ENCODE measurements at places on chromosomes 13 and 19.

- no peak for DNase-seq
These were observed 72.2 kb downstream of the CDADC1 start for GRCh38 chr13:49319951-49320350.

GRCh38 chr13:29073755-29074154, 253.6 kb downstream of the MTUS2 start:
- DNase-seq: no peak

GRCh38 chr13:114088234-114088633, 44.2 kb downstream of the RASA3 start:
- DNase-seq: no peak

GRCh38 chr19:7426986-7427385, 61.8 kb downstream of the PEX11G start:
- no peak for DNase-seq

DNA sequence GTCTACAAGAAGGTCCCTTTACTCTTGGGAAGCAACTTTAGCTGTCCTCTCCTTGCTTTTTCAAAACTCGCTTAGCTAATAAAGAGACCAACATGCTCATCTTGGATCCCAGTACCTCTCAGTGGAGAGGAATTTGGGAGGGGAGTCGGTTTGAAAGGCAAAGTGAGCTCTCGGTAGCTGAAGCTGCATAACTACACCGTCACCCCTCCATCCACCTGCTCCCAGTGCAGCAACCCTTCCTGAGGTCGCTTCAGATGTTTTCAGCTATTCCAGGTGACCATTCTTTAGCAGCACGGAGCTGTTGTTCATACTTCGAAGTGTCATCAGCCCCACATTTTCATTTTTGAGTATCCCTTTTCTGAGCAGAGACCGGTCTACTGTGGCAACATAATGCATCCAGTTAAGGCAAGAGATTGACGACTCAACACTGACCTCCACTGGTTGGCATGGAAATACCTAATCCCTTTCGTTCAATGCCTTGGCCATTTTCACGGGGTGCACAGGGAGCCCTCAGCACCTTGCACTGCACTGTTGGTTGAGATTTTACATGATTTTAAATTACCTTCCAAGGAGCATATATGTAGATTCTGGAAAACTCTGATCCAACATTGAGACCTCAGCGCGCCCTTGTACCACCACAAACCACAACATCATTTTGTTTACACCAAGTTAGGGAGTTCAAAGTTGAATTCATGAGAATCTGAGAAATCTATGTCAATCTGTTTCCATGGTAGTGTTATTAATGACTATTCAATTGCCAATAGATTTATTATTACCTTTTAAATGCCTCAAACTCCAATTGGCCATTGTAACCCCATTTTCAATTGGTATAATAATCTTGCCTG, 42.2 kb downstream of the DLEU7 start:
- DNase-seq: peak; percentile 71

GRCh38 chr13:28035146-28035782, 46.8 kb upstream of the URAD start:
- no peak for DNase-seq

DNA sequence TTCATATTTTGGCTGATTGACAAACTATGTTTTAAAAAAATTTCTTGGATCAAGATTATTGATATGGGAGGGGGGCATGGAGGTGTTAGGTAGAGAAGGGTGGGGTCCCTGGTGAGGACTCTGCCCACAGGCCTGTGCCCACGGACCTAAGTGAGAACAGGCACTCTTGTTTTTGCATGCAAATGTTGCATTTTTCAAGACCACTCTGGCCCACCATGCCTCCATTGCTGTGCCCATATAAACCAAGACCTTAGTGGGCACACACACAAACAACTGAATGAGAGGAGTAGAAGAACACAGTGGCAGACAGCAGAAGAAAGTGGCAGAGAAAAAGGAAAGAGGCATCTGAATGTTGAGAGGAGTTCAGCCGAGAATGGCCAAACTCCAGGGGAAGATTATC, 69.6 kb upstream of the ZNF98 start:
- no peak for DNase-seq

- no peak for DNase-seq
These were observed 76.6 kb downstream of the AKAP11 start for GRCh38 chr13:42348576-42348975.

GRCh38 chr13:21020581-21020980, 40.8 kb downstream of the LATS2 start:
- no peak for DNase-seq

DNA sequence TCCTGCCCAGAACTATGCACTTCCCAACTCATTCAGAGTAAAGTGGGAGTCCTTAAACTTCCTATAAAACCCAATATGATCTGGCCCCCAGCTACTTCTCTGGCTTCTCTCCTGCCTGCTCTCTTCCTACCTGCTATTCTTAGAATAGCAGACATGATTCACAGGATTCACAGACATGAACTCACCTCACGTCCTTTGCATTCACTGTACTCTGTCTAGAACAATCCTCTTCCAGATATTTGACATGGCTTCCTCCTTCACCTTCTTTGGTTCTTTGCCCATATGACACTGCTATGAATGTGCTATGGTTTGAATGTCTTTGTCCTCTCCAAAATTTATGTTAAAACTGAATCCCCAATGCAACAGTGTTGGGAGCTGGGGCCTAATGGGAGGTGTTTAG, 154.9 kb downstream of the UGGT2 start:
- DNase-seq: no peak

DNA sequence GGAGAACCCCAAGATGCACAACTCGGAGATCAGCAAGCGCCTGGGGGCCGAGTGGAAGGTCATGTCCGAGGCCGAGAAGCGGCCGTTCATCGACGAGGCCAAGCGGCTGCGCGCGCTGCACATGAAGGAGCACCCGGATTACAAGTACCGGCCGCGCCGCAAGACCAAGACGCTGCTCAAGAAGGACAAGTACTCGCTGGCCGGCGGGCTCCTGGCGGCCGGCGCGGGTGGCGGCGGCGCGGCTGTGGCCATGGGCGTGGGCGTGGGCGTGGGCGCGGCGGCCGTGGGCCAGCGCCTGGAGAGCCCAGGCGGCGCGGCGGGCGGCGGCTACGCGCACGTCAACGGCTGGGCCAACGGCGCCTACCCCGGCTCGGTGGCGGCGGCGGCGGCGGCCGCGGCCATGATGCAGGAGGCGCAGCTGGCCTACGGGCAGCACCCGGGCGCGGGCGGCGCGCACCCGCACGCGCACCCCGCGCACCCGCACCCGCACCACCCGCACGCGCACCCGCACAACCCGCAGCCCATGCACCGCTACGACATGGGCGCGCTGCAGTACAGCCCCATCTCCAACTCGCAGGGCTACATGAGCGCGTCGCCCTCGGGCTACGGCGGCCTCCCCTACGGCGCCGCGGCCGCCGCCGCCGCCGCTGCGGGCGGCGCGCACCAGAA, 1.1 kb downstream of the SOX1 start:
- no peak for DNase-seq

DNA sequence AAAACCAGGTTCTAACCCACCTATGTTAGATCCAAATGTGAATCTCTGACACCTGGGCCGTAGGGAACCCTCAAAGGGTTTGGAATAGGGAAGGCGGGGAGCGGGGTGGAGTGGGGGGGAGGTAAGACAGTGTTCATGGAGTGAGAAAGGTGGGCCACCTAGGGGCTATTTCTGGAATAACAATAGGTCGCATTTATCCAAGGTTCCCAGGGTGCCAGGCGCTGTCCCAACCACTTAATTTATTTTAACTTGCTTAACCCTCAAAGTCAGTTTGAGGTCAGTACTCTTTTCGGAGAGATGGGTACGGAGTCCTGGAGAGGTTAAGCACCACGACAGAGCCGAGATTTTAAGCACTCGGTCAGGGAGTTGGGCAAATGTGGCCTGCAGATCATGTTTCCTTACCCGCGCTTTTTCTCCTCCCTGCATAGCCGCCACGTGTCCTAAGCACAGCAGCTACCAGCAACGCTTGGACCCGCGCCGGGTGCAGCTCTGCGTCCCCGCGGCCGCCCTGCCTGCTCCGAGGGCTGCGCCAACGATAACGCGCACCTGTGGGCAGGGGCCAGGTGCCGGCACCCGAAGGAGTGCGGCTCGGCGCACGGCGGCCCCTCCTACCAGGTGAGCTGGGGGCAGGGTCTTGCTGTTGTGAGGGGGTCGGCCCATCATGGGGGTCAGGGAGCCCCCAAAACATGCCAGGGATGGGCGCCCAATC, 25.0 kb upstream of the FXYD3 start:
- peak; percentile 49 for DNase-seq

DNA sequence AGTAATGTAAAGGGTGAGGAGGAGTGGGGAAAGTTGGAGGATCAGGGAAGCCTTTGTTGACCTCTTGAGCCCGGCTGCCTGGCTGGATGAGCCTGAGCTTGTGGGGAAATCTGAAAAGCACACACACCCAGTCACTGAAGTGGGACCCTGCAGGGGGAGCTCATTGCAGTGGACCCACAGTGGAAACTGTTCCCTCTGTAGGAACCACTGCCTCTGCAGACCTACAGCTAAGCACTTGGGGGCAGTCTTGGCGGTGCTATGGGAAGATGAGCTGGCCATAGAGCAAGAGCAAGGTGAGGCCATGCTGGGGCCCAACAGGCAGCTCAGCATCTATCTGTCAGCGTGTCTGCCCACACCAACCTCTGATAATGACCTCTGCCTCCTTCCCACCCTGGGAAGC, 294.8 kb downstream of the TSHZ3 start:
- peak; percentile 69 for DNase-seq

DNA sequence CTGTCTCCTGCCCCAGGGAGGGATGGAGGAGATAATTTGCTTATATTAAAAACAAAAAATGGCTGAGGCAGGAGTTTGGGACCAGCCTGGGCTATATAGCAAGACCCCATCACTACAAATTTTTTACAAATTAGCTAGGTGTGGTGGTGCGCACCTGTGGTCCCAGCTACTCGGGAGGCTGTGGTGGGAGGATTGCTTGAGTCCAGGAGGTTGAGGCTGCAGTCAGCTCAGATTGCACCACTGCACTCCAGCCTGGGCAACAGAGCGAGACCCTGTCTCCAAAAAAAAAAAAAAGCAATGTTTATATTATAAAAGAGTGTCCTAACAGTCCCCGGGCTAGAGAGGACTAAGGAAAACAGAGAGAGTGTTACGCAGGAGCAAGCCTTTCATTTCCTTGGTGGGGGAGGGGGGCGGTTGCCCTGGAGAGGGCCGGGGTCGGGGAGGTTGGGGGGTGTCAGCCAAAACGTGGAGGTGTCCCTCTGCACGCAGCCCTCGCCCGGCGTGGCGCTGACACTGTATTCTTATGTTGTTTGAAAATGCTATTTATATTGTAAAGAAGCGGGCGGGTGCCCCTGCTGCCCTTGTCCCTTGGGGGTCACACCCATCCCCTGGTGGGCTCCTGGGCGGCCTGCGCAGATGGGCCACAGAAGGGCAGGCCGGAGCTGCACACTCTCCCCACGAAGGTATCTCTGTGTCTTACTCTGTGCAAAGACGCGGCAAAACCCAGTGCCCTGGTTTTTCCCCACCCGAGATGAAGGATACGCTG, 184.0 kb downstream of the KDM4B start:
- no peak for DNase-seq

DNA sequence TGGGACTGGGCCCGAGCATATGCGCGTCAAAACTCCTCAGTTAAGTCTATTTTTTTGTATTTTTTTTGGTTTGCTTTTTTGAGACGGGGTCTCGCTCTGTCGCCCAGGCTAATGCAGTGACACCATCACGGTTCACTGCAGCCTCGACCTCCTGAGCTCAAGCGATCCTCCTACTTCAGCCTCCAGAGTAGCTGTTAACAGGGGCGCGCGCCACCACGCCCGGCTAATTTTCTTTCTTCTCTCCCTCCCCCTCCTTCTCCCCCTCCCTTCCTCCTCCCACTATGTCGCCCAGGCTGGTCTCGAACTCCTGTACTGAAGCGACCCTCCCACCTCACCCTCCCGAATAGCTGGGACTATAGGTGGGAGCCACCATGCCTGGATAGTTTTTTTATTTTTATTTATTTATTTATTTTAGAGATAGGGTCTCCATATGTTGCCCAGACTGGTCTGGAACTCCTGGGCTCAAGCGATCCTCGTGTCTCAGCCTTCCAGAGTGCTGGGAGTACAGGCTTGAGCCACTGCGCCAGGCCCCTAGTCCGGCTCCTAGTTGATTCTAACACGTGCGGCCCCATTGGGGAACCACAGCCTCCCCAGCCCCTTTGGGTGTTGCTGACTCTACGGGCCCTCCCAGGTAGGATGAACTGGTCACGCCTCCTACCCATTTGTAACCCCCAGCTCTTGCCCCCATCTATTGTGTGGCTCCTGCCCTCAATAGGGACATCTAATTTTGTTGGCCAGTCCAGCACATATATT, 806 bp upstream of the ZNF837 start:
- no peak for DNase-seq

DNA sequence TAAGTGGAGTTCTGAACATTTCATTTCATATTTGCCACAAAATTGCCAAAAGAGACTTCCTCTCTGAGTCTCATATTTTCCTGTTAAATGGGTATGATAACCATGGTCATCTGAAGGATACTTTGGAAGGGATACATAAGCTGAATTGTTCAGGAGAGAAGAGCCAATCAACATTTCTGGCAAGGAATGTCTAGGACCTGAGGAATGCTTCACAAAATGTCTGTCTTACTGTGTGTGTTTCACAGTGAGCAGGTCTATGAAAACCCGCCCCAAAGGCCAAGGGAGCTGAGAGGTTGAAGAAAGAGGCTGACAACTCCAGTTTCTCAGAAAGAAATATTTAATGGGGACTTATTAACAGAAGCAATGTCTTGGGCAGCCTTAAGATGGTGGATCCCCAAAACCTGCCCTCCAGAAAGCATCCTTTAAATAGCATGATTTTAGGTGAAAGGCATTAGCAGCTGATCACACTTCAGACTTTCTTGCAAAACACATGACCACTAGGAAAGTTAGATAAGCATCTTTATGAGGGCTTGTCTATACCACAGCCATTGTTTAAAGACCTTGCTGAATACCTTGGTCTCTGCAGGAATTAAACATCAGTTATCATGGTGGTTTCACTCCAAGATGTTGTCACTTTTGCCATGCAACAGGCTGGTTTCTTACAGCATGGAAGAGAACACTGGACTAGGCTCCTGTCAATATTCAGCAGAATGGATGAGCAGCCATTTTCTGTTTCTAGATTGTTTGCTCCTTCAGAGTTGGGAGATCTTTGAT, 78.9 kb downstream of the TNFSF11 start:
- no peak for DNase-seq

- DNase-seq: no peak
These were observed 422 bp upstream of the ZNF575 start for GRCh38 chr19:43532571-43532961.

DNA sequence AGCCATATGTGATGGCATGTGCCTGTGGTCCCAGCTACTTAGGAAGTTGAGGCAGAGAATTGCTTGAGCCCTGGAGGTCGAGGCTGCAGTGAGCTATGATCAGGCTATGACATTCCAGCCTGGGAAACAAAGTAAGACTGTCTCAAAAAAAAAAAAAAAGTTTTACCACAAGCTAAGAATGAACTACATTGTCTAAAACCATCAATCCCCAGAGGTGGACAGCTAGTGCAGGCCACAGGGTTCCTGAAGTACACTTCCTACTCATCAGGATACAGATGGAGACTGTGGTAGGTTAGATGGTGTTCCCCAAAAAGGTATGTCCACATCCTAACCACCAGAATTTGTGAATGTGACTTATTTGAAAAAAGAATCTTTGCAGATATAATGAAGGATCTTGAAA, 63.5 kb upstream of the DOCK9 start:
- DNase-seq: no peak
